Cerebellar cortex (tissue), 1 donor: ENCODE measurements at places on chromosomes 13 and 19.

GRCh38 chr19:14031719-14032480, at the start of gene IL27RA:
TSS of gene IL27RA (plus strand) at chr19:14031762. CDS start at chr19:14031873, 111 bp downstream.
- peak; percentile 70 for DNase-seq

GRCh38 chr13:72379581-72379980, 347.8 kb downstream of the MZT1 start:
- no peak for DNase-seq

DNA sequence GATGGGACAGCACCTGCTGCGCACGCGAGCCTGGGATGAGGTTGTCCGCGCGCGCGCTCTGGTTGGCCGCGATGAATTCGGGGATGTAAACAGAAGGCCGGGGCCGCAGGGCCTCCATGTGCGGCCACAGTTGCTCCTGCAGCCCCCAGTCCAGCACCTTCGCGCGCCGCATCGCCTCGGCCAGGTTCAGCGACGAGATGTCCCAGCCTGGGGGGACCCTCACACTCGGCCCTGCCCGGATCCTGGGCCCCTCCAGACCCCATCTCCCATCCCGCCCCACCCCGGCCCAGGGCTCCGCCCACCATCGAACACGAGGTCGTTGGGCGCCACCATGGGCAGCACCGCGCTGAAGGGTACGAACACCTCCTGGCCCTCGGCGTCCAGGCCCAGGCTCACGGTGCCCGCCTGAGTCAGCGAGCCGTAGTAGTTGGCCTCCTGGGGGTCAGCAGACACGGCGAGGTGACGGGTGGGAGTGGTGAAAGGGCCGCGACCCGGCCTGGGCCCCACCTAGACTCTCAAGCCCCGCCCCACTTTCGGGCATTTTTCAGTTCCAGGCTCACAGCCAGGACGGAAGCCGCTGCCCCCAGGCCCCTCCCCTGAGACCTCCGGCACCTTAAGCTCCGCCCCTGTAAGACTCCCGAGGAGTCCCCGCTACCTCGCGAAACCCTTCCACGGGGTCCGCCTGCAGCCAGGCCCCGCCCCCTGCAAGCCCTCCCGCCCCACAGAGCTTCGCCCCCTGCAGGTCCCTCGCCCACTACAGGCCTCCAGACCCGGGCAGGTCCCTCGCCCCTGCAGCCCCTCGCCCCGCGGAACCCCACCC, 1.1 kb downstream of the ISYNA1 start:
- DNase-seq, result peak; percentile 87

- peak; percentile 60 for DNase-seq
These were observed 601 bp downstream of the FBXL3 start for GRCh38 chr13:77026255-77026860.

- DNase-seq, result no peak
These were observed 46.2 kb downstream of the MYH14 start for GRCh38 chr19:50249636-50250035.
